ENCODE measurements at places on chromosomes 7 and 10.

DNA sequence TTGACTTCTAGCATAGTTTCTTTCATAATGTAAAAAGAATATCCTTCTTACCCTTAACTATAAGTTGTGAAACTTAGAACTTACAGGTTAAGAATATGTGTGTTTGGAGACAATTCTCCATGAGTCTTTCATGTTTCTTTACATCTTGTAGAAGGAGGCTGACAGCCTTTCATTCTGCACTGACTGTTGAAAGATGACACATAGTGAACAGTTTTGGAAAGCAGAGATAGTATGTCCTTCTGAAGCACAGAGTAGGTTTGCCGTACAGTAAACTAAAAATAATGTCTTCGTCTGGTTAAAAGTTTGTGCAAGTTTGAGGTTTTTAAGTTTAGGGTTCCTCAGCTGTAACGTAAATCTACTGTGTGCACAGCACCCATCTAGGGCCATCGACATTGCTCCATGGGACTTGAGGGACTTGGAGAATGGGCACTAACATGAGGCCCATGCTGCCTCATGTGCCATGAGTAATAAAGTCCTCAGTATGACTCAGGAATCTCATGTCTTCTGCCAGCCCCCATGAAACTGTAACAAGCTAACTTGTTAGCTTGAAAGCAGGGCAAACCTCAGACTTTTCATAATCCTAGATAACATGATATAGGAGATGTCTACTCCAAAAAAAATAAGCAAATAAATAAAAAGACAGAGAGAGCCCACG lies 24.5 kb upstream of the ELAPOR2 start:
- DNase-seq, result no peak

DNA sequence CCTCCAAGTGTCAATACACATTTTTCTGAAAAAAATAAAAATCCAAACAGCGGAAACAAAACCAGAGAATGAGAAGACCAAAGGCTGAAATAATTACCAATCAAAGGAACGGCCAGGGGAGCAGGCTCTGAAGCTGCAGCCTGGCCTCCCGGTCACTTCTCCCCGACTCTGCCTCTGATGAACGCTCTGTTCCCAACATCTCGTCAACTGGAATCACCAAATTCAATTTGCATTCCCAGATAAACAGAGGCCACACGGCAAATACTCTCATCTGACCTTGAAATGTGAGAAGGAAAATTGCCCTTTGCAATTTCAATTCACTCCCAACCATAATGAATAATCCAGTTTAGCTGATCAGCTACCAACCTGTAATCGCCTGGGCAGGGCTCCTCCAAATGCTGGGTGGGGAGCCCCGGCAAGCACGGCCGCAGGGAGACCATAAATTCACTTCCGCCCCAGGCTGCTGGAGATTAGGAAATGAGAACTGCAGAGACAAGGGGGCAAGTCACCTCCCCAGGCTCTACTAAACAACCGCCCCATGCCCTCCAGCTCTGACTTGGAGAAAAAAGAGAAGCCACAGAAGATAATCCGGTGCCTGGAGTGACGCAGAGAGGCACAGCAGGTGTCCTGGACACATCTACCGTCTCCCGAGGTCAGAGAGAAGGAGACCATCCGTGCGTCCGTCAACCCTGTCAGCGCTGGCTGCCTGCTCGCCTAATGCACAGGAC lies 153.2 kb downstream of the MAD1L1 start:
- no peak for DNase-seq

- DNase-seq, result no peak
These were observed 8.0 kb upstream of the BEND7 start for GRCh38 chr10:13536674-13537366.

- DNase-seq, result no peak
These were observed 1187.9 kb downstream of the XPNPEP1 start for GRCh38 chr10:108735380-108735779.

- peak; percentile 25 for DNase-seq
These were observed 11.7 kb downstream of the CASP2 start for GRCh38 chr7:143299840-143300239.

All from T-helper 22 cell (primary cell).